Globus pallidus (tissue), 1 donor: ENCODE measurements at places on chromosomes 4 and X.

DNA sequence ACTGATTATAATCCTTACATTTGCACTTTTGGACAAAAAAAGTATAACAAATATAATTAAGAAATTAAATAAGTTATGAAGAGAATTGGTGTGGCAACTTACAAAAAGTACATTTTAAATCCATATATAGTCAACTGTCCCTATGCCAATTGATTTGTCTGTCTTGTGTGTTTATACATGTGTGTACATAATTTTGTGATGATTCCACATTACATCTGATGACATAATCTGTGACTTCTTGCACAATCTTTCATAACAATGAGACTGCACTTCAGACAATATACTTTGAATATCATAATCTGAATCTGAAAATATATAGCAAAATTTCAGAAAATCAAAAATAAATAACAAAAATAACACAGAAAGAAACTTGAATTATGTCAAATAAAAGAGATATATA is 953.4 kb downstream of the FAT4 start:
- no peak for DNase-seq

DNA sequence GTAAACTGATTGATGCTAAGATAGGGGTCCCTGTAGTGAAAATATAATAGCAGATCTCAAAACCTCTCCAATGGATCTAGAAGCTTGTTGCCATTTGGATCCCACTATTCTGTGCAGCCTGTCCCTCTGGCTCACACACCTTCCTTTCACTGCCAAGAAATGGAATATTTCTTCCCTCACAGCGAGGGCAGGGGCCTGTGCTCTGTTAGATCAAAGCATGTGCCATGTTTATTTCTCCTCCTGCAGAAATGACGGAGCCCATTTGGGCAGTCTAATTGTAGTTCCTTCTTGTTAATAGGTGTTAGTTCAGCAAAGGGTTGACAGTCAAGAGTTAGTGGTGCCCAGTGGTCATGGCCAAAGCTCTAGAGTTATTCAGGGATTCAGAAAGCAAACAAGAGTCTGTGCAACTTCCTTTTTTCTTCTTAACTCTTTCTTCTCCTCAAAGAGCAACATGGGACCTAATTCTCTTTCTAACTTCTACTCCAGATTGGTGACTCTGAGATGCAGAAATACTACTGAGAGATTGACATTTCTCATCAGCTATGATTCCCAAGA is 106.8 kb downstream of the STOX2 start:
- no peak for DNase-seq

DNA sequence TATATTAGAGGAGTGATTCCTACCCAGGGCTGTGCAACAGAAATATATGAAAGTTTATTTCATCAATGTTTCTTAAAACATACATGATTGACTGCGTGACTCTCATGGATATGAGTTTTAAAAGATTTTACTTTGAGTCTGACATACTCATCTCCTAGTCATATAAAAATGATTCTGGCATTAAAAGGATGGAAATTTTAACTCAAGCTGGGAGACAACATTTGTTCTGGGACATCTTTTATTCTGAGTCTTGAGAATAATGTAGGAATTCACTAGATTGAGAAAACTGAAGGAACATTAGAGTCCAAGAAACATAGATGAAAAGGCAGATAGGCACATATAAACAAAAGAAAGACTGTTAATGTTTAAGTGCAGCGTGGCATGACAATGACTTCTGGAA is 649.6 kb downstream of the SPRY1 start:
- DNase-seq, result no peak

DNA sequence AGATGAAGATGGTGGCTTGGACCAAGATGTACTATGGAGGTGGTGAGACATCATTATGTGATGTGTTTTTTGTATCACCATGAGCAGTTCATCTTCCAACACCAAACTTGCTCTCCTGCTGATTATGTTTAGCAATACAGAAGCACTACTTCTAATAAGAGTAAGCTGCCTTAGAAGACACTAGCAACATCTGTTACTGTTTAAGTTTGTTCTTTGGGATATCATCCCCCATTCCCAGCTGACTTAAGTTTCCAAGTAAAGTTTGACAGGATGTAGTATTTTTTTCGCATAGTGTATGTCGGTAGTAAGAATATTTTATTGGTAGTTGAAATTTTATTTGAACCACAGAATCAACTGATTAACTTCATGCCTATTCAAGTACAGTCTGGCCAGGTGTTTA is 123.5 kb upstream of the BMPR1B start:
- DNase-seq, result no peak

DNA sequence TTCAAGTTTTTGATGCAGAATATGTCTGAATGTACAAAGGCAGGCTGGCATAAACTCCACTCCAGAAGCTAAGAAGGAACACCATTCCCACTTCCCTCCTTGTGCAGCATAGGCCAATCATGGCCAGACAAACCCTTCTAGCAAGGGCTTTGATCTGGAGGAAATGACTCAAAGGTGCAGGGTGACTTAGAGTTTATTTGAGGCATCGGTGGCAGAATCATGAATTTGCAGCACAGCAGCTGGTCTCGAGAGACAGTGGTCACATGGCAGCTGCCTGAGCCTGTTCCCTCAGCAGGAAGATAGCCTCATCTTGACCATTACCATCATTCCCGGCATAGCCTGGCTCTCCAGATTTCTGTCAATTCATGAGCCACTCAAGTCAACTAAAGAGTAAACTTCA is 154.5 kb downstream of the ATP10D start:
- DNase-seq, result no peak

DNA sequence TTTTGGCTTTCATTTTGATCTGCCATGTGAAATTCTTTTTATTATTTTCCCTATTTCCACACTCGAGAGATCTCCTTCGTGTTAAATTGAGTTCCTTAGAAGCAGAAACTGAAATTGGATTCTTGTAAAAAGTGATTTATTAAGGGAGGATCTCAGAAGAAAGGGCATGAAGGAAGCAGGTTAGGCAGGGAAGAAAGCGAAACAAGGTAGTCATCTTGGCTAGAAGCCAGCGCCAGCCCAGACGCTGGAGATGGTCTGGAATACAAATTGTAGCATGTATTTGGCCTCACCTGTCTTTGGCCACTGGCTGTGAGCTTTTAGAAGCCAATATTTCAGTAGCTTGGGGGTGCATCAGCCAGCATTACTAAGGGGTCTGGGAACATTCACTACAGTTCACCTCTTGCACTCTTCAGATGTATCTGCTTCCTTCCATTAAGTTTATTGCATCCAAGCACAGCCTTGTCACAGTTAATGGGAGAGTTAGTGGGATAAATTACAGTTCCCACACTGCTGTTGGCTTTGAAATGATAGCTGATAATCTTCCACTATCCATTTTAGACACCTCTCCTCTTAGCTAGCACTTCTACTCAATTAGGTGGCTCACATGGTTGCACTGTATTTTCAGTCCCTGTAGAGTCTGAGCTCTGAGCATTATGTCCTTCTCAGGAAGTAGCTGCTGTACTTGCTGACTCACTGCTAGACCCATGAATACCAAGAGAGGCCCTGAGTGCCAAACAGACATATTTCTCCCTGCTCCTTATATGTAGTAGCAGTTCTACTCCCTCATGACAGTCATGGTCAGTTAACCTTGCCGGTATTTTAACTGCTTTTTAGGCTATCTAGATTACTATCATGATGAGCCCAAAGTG is 14.6 kb downstream of the GRXCR1 start:
- DNase-seq, result no peak

GRCh38 chr4:97587912-97588311 is 555.4 kb downstream of the STPG2 start:
- DNase-seq, result no peak

DNA sequence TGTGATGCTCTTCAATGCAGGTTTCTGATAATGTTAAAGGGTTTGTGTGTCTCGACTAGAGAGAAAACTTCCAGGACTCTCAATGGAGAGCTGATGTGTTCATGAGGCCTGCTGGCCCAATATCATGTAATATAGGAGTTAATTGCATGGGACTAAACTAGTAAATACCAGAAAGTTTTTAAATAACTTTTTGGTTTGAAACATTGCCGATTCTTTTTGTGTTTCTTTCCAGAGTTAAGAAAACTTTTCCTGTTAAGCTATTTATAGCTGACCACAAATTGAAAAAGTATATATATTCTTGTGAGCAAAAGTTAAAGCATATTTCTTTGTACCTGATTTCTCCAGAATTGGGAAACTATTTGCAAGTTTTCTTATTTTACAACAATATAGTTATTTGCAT is 49.7 kb downstream of the FAM9B start:
- no peak for DNase-seq

DNA sequence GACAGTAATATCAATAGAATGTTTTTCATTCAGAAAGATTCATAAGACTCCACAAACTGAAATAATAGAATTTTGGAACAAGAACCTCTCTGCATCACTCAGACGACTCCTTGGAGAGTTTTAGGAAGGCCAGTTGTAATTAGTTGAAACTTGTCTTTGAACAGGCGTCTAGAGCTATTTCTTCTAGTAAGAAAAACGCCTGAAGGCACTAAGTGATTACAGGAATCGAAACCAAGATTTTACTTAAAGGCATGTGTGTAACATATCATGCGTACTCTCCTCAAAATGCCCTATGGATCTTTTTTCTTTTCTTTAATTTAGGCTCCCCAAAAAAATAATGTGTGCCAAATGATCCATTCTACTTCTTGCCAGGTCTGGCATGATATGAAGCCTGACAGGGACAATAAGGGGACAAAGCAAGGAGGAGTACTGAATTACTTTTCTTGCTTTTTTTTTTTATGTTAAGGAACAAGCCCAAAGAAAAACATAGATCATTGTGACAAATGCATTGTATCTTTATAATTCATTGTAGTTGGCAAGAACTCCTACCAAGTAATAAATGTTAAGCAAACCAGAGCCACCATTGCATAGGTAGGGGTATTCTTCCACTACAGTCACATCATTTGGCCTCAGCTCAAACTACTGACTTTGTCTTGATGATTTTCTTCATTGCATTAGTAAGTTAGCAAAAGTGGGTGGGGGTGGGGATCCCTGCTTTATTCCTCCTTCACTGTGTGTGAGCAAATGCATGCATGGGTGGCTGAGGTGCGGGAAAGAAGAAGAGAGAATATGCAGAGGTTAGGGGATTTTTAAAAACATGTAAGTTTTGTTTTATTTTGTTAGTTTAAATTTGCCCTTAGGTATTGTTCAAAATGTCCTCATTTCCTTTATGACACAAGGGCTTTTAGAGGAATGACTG is 79.9 kb upstream of the ATOH1 start:
- no peak for DNase-seq

- no peak for DNase-seq
Observed at GRCh38 chr4:84596826-84597225, 13.9 kb downstream of the CDS1 start.

DNA sequence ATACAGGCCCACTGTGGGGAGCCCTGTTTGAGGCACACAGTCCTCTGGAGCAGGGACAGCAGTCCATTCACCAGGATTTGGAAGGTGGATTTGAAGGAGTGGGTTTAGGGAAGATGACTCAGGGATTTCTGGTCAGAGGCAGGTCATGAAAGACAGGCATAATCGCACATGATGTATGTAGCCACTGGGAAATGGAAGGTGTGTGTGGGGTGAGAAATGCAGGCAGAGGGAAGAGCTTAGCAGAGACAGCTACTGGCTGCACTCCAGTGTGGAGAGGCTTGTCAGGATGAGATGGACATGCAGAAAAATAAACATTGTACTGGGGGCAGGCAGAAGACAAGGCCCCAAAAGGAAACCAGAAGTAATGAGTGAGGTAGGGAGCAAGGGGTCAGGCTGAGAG is 85.2 kb upstream of the STS start:
- no peak for DNase-seq

GRCh38 chrX:38699696-38700095 is 101.6 kb upstream of the MID1IP1 start:
- DNase-seq, result no peak

DNA sequence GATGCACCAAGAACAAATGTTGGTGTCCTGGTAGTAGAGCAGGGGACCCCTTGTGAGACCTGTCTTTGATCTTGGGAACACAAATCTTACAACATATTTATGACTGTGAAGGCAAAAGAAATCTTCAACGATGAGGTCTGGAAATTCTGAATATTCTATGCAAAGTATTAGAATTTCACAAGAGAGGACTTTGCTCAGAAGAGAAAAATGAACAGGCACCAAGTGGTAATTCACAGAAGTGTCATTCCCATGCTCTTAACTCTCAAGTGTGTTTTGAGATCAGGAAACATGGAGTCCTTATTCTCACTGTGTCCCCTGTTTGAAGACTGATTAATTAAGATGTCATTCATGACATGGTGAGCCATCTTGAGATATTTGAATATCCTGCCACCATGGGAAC is 52.5 kb downstream of the COQ2 start:
- DNase-seq, result no peak

GRCh38 chrX:148872881-148873280 is 372.5 kb downstream of the AFF2 start:
- DNase-seq, result no peak

DNA sequence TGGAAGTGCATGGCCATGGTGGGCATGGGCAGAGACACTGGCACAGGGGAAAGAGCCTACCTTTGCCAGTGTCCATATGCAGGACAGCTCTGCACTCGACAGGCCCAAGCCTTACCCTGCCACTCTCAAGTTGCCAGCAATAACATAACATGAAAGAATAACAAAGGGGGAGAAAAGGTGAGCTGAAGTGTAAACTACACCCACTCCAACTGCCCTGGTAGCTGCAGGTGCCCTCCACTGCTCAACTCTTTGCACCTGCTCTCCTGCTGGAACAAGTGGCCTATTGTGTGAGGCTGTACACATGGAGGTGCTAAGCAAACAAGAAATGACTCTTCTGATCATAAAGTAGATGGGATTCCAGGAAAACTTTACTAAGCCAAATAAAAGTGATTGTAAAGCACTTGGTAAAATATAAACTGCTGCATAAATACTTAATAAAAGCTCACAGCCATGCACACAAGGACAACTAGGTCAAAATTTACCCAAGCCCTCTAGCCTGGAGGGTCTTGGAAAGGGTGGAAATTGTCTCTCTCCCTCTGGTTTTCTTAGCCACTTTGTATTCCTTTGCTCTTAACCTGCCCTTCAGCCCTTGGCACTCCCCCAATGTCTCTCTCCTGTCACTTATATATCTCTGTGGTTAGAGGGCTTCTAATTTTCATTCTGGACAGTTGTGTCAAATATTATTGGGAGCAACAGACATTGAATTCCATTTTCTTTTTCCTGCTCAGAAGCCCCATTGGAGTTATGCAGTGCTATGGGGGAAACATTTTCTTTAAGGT is 261.2 kb upstream of the GPC4 start:
- no peak for DNase-seq
